NCI-H2081 treated with DMSO at 0.1 percent for 48 hours (cell line): ENCODE measurements at places on chromosomes 11 and 22.

GRCh38 chr22:47189056-47189916 lies 426.8 kb downstream of the TBC1D22A start:
- no peak for DNase-seq

GRCh38 chr11:47797633-47798032 lies 30.5 kb upstream of the FNBP4 start:
- no peak for DNase-seq

DNA sequence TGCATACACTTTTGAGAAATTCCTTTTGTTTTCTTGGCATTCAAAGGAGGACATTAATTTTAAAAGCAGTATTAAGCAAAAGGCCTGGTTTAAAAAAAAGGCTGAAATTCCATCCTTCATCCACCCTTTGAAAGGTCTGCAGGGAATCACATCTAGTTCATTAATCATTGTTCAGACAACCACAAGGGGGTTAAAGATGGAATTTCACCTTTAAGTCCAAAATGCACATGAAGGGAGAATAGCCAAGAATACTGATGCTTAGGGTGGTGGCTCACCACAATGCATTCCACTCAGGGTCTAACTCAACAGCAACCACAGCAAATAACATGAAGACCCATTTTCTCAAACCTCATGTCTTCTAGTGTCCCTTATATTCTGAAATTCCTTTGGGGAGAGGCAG lies 256.9 kb downstream of the CADM1 start:
- DNase-seq: no peak

DNA sequence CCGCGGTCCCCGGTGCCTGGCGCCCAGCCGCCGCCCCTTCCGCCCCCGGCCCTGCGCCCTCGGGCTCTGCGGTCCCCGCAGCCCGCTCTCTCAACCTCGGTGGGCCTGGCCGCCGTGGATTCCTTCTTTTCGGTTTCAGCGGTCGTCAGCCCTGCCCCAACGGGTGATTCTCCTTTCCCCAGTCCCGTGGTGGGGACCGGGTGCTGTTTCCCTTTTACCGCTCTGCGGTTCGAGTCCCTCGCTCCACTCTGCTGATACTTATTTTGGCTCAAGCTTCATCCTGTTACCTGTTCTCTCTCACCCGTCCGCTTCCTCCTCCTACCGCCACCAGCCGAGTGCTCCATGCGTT lies 494 bp downstream of the ZDHHC5 start:
- no peak for DNase-seq

DNA sequence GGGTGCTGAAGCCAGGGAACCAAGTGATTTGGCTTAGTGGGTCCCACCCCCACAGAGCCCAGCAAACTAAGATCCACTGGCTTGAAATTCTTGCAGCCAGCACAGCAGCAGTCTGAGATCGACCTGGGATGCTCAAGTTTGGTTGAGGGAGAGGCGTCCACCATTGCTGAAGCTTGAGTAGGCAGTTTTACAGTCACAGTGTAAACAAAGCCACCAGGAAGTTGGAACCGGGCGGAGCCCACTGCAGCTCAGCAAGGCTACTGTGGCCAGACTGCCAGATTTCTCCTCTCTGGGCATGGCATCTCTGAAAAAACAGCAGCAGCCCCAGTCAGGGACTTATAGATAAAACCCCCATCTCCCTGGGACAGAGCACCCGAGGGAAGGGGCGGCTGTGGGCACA lies 424.1 kb upstream of the TENM4 start:
- no peak for DNase-seq

- no peak for DNase-seq
Measured at GRCh38 chr22:49432897-49433443, 394.7 kb downstream of the BRD1 start.

GRCh38 chr11:10461276-10461790 lies 6.3 kb downstream of the AMPD3 start:
- DNase-seq: no peak

GRCh38 chr11:18581825-18582224 lies 6.7 kb downstream of the UEVLD start:
- no peak for DNase-seq

DNA sequence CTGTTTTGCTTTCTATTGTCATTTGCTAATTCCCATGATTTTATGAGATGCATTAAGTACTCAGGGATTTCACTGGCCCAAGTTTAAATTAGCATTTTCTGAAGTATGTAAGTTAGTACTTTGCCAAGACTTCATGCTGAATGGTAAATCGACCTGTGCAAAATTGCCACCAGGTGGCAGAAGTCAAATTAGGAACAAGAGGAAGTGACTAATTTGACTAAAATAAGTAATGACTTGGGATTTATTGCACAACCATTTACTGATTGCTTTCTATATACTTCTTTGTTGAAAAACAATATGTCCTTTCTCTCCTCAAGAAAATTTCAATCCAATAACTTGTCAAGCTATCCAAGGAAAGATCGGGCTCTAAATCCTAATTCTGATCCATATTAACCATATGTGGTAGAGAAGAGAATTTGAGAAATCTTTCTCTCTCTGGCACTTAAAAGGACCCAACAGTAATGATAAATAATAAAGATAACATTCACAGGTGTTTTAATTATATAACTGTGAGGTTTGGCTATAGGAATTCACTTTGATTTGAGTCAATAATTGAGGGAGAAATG lies 253.7 kb upstream of the CHORDC1 start:
- no peak for DNase-seq

GRCh38 chr11:61129639-61130523 lies 27.6 kb downstream of the CD5 start:
- no peak for DNase-seq

DNA sequence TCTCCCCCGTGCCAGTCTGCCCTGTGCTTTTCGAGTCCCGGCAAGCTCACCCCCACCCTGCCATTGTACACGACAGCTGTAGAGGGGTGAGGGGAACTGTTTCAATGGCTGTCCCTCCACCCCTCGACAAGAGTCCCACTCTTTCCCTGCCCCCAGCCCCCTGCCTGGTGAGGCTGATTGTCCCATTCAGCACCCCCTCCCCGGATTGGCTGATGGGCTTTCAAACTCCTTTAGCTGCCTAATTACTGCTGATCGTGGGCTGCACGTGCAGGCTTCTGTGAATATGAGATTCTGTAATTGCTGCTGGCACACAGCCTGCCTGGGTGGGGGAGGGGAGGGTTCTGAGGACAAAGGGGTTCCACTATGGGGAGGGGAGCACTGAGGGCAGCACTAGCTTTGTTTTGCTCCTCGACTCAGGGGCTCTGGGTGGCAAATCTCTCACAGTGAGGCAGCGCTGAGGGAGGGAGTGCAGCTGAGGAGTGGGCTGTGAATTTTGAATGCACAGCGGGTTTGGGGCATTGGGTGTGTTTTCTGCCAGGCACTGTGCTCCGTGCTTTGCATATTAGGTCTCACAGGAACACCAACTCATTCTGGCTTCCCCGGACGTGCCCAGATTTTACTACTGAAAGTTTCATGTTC lies 42.6 kb upstream of the ACCSL start:
- no peak for DNase-seq

DNA sequence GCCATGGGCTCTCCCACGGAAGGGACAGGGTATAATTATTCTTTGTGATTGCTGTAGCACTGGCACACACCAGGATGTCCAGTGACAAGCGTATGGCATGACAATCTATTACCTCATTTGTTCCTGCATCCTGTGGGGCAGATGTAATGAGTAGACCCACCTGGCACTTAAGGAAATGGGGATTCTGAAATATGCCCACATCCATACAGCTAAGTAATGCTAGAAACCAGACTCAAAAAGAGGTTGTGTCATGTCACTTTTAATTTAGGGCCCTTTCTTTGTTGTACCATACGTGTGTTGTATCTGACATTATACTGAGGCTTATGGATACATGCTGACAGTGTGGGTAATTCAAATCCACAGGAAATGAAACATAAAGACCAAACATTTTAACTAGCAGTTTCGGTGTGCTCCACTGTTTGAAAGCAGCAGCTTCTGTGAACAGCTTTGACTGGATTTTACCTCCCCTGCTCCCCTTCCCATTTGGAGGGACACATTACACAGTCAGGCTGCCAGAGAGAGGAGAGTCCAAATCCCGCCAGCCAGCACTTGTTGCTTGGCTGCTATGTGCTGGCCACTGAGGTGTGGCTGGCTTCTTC lies 21.2 kb downstream of the GRAMD1B start:
- peak; percentile 98 for DNase-seq

- DNase-seq: no peak
Measured at GRCh38 chr11:75050516-75050915, 46.2 kb downstream of the OR2AT4 start.

- no peak for DNase-seq
Measured at GRCh38 chr22:38868886-38869381, 3.1 kb downstream of the CBX6 start.

DNA sequence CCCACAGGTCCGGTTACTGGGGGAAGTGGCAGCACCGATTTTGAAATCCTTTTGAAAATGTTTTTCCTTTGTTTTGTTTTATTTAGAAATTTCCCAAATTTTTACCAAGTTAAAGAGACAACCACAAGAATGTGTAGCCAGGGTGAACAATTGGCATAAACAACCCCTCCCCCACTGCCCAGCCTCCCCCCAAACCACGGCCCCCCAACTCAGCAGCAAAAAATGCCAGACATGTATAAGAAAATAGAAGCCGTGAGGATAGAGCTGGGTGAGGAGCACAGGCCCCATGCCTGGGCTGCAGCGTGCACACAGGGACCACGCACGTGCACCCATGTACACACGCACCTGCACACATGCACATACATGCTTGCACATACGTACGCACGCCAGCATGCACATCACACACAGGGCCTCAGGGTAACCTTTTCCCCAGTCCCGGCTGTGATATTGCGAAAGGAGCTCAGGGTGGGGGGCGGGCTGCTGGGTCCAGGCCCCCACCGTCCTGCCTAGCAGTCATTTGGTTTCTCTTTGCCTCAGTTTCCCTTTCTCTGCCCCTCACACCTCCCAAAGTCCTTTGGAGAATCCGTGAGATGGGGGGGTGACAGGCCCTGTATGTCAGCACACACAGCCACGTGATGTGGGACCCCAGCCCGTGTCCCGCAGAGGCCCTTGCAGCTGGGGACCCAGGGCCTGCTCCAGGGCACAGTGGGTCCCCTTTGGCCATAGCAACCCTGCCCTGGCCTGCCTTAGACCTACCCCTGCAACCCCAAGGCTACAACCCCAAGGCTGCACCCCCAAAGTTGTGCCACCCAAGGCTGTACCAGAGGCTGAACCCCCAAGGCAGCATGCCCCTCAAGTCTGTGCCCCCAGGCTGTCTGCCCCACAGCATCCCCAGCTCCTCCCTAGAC lies 42.9 kb downstream of the IGF2 start:
- DNase-seq: no peak

DNA sequence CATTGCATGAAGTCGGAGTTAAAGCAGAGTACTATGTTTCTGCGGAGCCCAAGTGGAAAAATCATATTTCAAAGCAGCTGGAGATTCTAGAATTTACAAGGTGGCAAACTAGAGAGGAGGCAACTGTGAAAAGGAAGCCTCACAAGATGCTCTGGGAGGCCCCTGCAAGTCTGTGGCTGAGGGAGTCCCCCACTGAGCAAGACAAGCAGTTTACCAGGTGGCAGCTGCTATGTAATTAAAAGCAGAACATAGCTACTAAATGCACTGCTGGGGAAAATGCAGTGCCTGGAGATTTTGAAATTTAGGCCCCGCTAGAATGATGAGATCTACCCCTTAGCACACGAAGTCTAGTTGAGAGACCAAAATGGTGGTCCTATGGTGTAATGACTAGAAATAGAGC lies 728.0 kb downstream of the OPCML start:
- no peak for DNase-seq

DNA sequence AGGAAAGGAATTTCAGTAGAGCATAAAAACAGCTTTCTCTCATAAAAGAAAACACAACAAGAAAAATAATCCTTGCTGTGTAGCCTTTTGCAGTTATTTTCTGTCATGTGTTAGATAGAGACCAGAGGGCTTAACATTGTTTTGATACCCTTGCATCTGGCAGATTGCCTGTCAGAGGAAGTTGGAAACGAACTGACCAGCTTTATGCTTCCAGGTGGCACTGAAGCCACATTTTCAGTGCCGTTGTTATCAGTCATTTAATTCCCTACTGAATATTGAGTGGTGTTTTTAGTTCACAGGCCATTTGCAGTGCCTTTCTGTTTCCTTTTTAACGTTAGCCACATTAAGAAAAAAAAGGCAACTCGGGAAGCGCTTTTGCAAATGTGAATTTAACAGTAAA lies 21.5 kb upstream of the RAG2 start:
- no peak for DNase-seq

- DNase-seq: no peak
Measured at GRCh38 chr11:61332281-61332796, 566 bp downstream of the DDB1 start.

- DNase-seq: no peak
Measured at GRCh38 chr22:49814856-49815255, 12.8 kb downstream of the BRD1 start.

GRCh38 chr11:23423656-23424055 lies 563.4 kb upstream of the CCDC179 start:
- DNase-seq: no peak

DNA sequence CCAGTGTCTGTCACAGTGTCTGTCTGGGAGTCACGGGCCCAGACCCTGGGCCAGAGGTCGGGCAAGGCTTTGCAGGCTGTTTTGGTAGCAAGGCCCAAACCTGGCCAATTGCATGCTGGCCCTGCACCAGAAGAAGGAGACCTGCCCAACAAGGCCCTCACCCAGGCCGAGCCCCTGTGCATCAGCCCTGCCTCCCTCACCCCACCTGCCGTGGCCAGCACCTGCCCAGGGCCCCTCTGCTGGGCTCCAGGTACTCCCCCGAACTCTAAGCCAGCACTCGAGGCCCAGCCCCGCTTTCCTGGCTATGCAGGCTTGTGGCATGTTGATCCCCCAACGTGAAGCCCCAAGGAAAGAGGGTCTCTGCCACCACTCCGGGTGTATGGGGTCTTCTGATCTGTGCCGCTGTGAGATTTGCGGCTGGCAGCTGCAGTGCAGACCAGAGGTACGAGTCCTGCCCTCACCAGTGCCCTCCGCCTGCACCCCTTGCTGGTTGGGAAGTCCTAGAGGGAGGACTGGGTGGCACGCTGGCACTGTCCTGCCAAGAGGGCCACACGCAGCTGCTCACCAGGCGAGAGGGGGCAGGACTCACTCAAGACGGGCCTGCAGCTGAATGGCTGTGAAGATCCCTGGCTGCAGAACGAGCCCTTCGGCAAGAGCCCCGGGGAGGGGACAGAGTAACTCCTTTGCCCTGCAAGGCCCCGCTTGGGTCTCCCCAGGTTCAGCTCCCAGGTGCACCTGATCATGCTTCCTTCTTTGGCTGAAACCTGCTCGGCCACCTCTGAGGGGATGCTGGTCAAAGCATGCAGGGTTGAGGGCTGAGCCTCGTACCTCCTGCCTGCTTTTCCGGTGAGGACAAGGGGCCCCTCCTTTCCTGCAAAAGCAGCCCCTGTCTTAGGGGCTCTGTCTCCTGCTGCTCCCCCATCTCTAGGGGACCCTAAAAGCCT lies 6.7 kb upstream of the SEPTIN5 start:
- DNase-seq: no peak

DNA sequence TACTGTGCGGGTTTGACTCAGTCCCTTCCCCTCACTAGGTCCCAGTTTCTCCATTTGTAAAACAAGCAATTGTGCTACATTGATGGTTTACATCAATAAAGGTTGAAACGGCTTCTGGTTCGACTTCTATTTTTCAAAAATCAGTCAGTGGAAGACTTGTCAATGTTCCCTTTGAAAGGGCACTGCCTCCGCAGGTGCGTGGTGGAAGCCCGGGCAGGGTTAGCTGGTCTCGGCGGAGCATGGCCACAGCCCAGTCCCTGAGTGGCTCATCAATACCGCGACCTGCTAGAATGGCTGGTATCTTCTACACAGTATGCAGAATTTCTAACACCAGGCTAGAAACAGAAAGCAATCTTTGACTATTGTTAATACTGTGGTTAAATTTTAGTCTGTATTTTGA lies 16.1 kb downstream of the MS4A10 start:
- no peak for DNase-seq
